ENCODE measurements at places on chromosomes 5 and 9. TPM values are rescaled to one million over a fixed set of nuclear protein-coding genes. Genes with fewer than 3 reads are reported as not detected.

PHF24 gene
- 0.13 TPM for polyA plus RNA-seq

PCDHGC5 gene
- 0.11 TPM for polyA plus RNA-seq

SERINC5 gene
- polyA plus RNA-seq = 54.9 TPM

GRCh38 chr9:76415154-76415553 lies 20.9 kb upstream of the RFK start:
- DNase-seq = no peak

GRCh38 chr5:96616801-96617200 lies 45.4 kb upstream of the CAST start:
- no peak for DNase-seq

Measured in right renal pelvis (tissue), 4 donors.